Stimulated activated CD4-positive, alpha-beta T cell treated with anti-CD3 and anti-CD28 coated beads, TNF-alpha, amount 100 ng/mL, for 1 hour (primary cell): ENCODE measurements at places on chromosomes 6 and 20.

- DNase-seq: no peak
Observed at GRCh38 chr20:50590348-50590664, 80.1 kb downstream of the PTPN1 start.

GRCh38 chr6:134230940-134231339, 87.0 kb downstream of the SGK1 start:
- DNase-seq: no peak

GRCh38 chr6:3876101-3876500, 26.9 kb downstream of the FAM50B start:
- no peak for DNase-seq

GRCh38 chr6:38942442-38942841, 106.1 kb upstream of the GLP1R start:
- no peak for DNase-seq

GRCh38 chr6:35385457-35386202, 43.3 kb downstream of the PPARD start:
- no peak for DNase-seq

DNA sequence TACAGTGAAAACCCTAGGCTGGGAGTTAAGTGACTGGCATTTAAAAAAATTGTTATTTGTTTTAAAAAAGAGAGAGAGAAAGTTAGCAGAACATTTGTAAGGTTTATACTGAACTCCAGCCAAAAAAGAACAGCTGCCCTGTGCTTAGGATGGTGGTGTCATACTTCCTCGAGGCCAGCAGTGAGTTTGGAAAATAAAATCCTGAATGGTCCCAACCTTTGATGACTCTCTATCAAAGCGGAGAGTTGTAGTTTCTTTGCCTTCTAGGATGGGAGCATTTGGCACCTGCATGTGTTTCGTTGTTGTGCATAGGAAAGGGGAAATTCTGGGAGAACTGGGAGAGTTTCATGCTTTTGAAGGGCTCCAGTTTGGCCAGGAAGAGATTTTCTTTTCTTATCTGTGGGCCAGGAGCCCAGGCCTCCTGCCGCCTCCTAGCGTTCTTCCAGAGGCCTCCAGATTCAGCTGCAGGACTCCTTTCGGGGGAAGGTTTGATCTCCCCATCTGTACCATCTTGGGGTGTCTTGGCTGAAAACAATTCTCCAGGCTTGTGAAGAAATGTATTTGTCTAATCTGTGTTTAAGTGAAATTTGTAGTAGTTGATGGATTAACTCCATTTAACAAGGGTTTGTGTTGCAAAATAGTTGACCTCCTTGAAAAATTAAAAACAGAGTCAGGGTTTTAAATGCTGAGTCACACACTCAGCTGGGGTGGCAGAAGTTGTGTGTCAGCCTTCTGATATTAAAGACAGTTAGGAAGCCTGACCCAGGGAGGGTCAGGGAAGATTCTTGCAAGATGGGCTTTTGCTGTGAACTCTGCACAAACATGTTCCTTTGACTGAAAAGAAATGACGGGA, 63.4 kb downstream of the TXNDC5 start:
- DNase-seq: no peak

- DNase-seq: no peak
Observed at GRCh38 chr6:104860221-104860620, 502 bp upstream of the HACE1 start.

DNA sequence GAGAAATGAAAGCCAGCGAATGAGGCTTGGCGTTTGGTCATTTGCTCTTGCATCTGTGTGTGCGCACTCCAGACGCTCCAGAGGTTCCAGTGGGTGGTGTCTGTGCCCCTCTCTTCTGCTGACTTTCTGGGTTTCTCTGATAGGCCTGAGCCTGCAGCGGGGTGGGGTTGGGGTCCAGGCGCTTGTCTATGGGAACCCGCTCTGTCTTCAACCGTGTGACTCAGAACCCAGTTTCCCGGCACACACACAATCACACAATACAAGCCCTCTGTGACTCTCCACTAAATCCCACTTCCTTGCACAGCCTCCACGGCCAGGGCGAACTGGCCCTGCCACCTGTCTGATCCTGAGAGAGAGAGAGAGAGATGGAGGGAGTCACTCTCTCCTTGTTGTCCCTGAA, 24.6 kb downstream of the RBM38 start:
- no peak for DNase-seq

DNA sequence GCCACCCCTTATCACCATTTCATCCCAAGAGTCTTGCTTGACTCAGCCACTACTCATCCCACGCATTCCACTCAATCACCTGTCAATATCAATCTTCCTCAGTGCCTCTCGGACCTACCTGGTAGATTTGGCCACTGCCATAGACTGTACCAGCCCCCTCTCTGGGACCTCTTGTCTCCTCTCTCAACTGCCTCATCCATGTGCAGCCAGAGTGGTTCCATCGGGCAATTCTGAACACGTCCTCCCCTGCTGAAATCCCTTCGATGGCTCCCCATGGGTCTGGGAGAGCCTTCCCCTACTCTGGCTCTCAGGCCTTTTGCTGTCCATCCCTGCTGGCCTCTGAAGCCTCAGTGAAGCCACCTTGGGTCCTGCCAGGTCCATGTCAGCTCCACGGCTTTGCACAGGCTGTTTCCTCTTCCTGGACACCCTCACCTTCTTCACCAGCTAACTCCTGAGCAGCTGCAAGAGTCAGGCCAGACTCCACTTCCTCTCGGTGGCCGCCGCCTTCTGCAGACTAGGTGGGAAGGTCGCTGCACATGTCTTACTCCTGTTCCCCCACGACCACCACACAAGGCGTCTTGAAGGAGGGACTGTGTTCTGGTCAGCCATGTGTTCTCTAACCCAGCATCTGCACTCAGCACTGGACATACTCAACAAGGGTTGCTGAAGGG, 120.4 kb downstream of the TOX2 start:
- DNase-seq: no peak

- DNase-seq: no peak
Observed at GRCh38 chr20:53255102-53255710, 283.0 kb downstream of the TSHZ2 start.

GRCh38 chr6:46505693-46506512, 14.7 kb upstream of the RCAN2 start:
- DNase-seq: no peak

- no peak for DNase-seq
Observed at GRCh38 chr6:169234634-169235033, 19.0 kb downstream of the THBS2 start.

DNA sequence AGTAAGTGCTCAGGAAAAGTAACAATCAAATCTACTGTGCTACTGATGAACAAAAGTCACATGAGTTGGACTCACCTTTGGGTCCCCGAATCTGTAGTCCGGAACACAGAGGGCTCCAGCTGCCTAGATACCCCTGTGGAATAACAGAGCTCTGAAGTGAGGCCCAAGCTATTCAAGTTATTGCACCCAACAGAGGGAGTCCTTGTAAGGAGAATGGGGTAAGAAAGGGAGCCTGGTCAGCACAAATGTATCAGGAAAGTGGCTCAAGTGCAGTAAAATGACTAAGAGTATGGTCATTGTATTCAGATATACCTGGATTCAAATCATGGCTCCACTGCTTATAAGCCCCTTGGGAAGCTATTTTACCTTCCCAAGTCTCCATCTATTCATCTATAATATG, 20.9 kb downstream of the EDN1 start:
- DNase-seq: no peak

DNA sequence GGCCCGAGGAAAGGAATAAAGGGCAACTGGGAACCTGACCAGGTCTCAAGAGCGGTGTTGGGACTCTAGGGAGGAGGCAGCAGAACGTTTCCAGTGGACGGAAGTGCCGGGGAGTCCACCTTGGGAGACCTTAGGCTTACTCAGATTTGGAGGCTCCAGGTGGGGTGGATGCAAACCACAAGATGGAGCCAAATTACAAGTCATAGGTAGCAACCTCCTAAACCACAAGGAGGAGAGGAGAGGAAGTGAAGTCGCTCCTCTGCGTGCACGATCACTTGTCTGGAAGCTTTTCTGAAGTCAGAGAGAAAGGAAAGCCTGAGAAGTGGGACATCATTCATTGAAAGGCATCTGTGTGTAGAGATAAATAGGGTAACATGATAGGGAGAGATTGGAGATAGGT, 9.3 kb downstream of the HLA-DOA start:
- DNase-seq: no peak

- DNase-seq: no peak
Observed at GRCh38 chr6:137820425-137820824, 46.6 kb upstream of the TNFAIP3 start.

DNA sequence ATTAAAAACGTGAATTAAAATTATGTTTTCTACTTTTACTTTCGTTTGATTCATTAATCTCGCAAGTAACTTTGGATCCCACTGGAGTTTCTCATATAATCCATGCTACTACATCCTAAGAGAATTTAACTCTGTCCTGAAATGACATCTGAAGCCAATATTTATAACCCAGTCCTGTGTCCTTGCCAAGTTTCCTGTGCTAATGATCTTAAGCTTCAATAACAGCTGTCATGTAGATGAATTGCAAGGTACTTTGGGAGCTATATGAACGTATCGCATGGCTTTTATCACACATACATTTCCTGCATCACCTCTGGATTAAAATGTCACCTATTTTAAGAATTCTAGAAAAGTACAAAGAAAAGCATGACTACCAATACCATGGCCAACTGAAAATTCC, 833.8 kb upstream of the CITED2 start:
- DNase-seq: no peak

DNA sequence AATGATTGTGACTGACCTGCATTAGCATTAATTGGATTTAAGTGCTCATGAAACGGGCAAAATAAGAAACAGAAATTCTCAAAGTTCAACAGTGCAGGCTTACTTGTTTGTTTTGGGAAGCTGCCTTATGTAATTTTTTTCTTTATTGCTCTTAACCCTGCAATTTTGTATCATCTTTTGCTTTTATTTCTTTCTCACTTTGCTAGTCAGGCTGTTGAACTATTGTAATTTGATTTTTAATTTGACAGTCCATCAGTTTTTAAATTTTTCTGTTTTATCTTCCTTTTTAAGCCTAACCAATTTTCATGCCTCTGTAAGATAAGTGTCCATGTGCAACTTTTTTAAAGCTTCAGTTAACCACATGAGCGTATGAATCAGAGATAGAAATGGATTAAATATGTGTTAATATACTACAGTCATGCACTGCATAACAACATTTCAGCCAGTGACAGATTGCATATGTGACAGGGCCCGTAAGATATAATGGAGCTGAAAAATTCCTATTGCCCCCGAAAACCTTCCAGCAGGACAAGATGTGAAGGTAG, 44.6 kb downstream of the PEX7 start:
- no peak for DNase-seq

- DNase-seq: no peak
Observed at GRCh38 chr20:32050324-32050841, 1.7 kb upstream of the HCK start.

GRCh38 chr6:169931261-169931660, 179.8 kb downstream of the ERMARD start:
- no peak for DNase-seq

- DNase-seq: no peak
Observed at GRCh38 chr6:99814230-99814928, 179.6 kb downstream of the MCHR2 start.

DNA sequence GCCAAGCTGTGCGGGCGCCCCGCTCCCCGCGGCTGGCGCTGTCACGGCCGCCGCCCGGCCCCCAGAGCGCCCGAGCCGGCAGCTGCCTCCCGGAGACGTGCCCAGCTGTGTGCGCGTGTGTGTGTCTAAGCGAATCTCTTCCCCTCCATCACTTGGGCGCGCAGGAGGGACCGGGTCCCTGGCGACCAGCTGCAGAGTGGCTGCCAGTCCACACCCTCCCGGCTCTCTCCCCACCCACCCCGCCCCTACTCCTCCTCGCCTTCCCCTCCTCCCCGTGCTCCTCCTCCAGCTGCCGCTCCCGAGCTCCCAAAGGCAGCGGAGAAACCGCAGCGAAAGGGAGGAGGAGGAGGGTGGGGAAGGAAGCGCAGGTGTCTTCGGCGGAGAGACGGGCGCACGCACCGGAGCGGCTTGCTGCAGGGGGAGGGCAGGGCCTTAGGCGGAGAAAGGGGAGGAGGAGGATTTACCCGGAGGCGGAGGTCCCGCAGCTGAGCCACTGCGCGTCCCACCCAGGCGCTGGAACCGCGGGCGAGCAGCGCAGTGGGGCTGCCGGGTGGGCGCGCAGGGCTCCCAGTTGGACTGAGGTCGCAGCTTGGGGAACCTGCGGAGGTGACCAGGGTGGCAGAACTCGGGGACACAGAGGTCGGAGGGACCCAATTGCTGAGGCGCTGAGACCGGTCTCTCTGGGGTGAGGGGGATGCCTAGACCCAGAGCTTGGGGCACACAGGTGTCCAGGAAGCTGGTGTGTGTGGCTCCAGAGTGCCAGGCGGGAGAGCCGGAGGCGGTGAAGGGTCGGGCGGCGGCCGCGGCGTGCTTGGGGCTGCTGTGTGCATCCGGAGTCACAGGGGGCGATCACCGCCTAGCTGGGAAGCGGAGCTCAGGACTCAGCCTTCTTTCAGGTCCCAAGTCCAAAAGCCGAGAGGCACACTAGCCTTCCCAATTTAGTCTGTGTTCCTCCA, at the start of gene HS3ST5:
Gene HS3ST5 (minus strand): TSS at position 198 of the 956 bp plus-strand sequence. CDS start 280,178 bp downstream, outside the sequence.
- no peak for DNase-seq

DNA sequence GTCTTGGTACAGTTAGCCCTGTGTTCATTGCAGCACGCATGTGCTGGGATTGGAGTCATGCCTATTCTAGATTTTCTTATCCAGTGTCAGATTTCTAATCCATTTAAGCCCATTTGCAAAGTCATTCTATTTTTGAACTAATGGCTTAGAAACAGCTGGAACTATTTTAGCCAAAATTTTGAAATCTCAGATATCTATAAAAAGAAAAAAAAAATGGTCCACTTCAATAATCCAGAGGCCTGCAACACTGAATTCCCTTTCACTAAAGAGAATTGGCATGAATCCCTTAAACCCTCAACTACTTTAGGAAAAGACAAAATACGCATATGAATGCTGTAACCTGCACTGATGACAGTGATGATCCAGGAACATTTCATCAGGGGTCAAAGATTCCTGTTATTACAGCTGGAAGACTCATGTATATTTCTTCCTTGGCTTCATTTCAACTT, 1.5 kb downstream of the COL21A1 start:
- DNase-seq: no peak

DNA sequence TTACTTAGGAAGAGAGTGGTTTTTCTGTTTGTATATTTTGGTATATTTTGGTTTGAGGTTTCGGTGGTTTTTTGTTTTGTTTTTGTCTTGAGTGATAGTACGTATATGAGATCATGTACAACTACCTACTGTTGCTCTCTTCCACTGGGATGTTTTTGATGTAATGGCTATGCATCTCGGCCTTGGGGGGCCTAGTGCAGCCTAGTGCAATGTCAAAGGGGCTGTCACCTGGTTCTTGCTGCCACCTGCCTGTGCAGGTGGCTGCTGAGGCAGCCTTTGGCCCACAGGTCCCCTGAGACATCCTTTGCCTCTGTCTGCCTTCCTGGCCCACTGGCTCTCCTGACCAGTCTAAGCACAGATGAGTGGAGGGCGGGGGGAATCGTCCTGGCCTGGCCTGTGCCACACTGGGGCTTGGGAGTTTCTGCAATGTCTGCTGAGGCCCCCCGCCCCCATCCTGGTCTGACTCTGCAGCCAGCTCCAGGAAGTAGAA, 546.6 kb downstream of the CD83 start:
- DNase-seq: no peak

- DNase-seq: no peak
Observed at GRCh38 chr6:2149361-2150006, 95.9 kb downstream of the GMDS start.
